Stimulated activated CD4-positive, alpha-beta T cell treated with anti-CD3 and anti-CD28 coated beads, Interleukin-1b, Interleukin-23, amount 100 ng/mL, for 1 hour (primary cell): ENCODE measurements at places on chromosomes 3 and 15.

GRCh38 chr3:38597502-38598060 is 51.9 kb downstream of the SCN5A start:
- no peak for DNase-seq

- DNase-seq, result no peak
These were observed 90.3 kb downstream of the BCHE start for GRCh38 chr3:165746874-165747273.

GRCh38 chr15:54312528-54312927 is 334.3 kb downstream of the UNC13C start:
- no peak for DNase-seq

- DNase-seq, result no peak
These were observed 49.0 kb downstream of the UBE2E2 start for GRCh38 chr3:23252122-23252521.

- DNase-seq, result no peak
These were observed 67.1 kb downstream of the ATP2B2 start for GRCh38 chr3:10437995-10438901.

- no peak for DNase-seq
These were observed 23.8 kb downstream of the NIPA1 start for GRCh38 chr15:22810033-22810852.

DNA sequence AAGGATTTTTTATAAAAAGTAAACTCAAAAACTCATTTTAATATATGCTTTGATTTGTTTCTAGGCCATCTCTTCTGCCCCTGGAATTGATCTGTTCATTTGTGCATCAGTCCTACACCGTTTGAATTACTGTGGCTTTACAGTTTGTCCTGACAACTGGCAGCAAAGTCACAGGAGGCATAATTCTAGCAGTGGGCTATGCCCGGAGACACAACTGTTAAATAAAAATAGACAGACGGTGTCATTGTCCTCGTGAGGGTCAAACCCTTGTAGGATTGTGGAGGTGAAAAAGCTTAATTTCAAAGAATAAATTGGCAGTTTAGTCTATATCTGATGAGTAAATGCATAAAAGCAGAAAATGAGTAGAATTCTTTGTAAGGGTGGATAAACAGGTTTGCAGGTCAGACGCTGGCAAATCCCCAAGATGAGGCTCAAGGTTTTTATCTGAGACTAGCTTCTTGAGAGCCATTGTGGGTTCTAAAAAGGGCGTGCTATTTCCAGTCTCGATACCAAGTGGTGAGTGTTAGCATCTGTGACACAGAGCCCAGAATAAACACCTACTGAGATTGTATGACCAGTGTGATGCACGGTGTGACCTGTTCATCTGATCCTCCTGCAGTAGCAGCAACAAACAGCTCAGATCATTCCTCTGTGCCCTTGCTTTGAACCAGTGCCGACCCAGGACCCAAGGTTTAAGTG is 51.5 kb upstream of the SLCO3A1 start:
- DNase-seq, result no peak

DNA sequence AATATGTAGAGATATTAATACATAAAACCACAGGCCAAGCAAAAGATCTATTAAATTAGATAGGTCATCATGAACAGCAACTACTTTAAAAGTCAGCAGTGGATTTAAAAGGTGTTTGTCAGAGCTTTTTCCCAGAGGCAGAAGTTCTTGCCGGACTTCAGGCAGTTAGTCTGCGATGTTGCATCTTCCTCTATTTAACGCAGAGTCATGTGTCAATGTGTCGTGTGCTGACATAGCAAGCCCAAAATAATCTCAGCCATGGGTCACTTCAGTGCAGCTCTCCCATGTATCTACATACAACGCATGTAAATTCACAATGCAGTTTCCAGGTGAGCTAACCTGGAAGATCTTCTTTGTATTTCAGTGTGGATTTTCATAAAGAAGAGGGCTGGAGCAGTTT is 8.0 kb upstream of the TMEM212 start:
- no peak for DNase-seq

DNA sequence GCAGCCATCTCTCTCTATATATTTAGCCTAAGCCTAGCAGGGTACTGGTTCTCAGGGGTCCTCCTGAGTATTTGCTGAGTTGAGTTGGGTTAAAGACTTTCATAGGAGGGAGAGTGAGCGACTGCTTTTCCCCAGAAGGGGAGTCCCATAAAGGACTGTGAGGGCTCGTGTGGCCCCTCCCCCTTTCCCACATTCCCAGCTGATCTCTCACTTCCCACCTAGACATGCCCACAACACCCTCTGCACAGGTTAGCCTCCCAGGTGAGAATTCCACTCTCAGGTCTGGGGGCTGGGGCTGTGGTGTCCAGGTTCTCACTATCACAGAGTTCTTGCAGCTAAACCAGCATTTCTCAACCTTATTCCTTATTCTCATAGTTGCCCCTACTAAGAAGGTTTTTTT is 15.8 kb downstream of the EPHB1 start:
- no peak for DNase-seq

GRCh38 chr3:198046120-198046857 is 86.3 kb downstream of the LMLN start:
- no peak for DNase-seq

- DNase-seq, result no peak
These were observed 32.3 kb downstream of the NKIRAS1 start for GRCh38 chr3:23884481-23884880.

GRCh38 chr15:43517354-43518196 is at the start of gene MAP1A:
Gene MAP1A, plus strand, starts transcription at chr15:43517608. Its CDS starts 3,866 bp downstream, at chr15:43521474.
- no peak for DNase-seq

GRCh38 chr15:40904552-40905201 is 10.4 kb downstream of the VPS18 start:
- DNase-seq, result no peak

DNA sequence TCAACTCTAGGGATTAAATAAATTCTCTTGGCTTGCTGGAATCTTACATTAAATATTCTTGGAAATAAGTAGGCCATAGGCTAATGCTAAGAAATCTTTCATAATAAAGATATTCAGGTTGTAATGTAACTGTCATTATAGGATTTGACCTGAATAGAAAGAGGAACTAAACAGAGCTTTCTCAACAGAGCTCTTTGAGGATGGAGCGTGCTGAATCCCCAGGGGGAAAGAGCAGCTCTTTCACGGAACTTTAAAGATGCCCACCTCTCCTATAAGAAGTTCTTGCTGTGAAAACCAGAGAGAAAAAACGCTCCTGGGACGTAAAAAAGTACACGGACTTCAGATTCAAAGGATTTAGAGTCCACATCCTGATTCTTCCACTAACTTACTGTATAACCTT is 77.9 kb downstream of the NTRK3 start:
- no peak for DNase-seq

DNA sequence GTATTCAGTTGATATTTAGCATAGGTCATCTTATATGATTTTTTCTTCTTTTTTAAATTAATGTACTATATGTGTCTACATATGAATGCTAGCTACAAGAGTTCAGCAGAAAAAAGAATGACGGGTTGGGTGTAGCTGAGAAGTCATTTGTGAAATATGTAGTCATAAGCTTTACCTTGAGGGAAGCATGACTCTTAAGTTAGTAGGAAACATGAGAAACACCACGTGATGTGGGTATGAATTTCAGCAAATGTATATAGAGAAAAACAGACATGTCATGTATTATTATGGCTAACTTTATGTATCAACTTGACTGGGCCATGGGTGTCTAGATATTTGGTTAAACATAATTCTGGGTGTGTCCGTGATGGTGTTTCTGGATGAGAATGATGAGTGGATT is 125.0 kb downstream of the RAP2B start:
- DNase-seq, result no peak

- DNase-seq, result no peak
These were observed 243.1 kb upstream of the GOLGA6L4 start for GRCh38 chr15:83992324-83993031.

DNA sequence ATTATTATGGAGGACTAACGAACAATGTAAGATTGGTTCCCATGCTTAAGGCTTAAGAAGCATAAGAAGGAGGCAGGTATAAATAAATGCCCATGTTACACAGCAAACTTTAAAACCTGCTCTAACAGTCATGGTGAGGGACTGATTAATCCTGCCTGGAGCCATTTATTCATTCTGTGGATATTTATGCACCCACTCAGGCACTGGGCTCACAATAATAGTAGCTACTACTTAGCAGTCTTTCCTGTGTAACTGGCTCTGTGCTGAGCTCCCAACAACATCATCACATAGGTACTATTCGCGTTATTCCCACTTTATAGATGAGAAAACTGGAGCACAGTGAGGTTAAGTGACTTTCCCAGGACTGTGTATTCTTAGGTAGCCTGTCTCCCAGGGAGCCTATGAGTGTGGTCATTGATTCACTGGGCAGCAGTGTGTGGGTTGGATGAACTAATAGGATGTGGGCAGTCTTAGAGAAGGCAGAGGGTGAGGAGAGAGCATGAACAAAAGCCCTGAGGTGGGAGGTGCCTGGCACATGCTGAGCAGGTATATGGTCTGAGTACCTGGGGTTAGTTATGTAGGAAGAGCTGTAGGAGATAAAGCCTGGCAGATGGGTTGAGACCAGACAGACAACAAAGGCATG is 44.1 kb upstream of the UMPS start:
- DNase-seq, result no peak

DNA sequence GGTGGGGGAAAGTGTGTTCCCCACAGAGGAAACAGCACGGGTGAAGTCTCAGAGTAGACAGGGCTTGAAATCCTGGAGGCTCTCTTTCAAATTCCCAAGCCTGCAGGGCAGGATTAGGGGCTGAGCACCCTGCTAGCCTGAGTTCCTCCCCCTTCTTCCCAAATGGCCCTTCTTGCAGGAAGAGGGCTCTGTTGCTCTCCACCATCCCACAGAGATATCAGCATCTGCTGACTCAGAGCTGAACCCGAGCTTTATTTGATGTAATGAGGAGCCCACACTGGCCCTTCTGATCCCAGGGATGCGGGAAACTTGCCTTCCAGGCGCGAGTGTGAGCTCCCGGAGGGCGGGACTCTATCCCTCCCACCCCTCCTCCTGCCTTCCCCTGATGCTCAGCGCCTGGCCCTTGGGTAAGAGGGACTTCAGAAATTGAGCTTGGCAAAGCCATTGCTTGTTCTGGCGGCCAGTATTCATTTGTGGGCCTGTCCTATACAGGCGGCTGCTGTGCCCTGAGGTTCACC is 1.4 kb upstream of the STRA6 start:
- no peak for DNase-seq

DNA sequence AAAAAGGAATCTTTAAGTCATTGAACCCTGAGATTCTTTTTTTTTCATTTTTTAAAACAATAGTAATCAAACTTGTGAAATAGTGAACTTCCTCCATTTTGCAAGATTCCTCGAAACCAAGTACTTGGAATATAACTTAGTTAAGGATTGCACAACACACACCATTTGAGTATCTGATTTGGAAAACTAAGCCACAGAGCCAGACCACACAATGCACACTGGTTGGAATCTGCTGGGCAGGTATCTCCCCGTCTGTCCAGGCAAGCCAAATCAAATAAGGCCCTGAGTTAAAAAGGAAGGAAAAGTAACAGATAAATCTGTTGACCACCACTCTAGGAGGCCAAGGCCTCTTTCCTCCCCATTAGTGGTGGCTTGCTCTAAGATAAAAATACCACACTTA is 177.5 kb upstream of the ICE2 start:
- no peak for DNase-seq

- no peak for DNase-seq
These were observed 480.3 kb upstream of the ALCAM start for GRCh38 chr3:104886220-104886995.

DNA sequence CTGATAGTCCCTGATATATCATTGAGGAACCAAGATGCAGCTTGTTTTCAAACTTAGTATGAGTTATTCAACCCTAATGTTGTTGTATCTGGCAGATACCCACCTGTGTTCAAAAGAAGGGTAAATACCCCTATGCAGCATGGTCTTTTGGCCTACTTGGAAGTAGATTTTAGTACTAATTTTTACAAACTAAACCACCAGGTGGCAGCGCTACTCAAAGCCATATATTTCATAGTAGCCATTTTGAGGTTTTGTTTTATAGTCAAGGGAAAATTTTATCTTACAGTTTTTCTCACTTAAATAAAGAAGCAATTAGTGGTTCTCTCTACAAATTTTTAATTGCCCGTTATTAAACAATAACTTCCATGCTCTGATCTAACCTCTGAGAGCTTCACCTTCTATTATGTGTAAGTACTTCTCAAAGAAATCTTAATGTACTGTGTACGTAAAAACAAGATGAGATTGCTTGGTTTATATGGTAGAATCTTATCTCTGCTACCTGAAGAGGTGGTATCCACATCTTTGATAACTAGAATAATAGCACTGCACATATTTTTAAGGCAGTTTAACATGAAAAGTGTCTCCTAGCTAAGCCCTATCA is 31.5 kb upstream of the MLF1 start:
- peak; percentile 9 for DNase-seq
